Lung (tissue), 17 donors: ENCODE measurements at places on chromosomes 3 and 15. TPM values are rescaled to one million over a fixed set of nuclear protein-coding genes. Genes with fewer than 3 reads are reported as not detected.

DNA sequence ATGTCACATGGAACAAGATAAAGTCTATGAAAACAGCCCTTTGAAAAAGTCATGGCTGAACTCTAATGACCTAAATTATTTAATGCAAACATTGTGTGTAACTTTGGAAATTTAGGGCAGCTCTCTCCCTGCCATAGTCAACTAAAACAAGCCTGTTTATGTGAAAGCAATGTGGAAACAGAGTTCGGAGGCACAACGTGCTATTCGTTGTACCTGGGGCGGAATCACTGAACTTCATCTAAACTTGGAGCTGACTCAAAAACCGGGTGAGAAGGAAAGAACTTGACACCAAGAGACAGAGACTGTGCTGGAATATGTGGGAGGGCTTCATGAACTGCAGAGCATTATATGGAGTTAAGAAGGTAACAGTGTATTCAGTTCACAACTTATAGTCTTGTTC is 764.9 kb upstream of the GOLIM4 start:
- DNase-seq = no peak

DNA sequence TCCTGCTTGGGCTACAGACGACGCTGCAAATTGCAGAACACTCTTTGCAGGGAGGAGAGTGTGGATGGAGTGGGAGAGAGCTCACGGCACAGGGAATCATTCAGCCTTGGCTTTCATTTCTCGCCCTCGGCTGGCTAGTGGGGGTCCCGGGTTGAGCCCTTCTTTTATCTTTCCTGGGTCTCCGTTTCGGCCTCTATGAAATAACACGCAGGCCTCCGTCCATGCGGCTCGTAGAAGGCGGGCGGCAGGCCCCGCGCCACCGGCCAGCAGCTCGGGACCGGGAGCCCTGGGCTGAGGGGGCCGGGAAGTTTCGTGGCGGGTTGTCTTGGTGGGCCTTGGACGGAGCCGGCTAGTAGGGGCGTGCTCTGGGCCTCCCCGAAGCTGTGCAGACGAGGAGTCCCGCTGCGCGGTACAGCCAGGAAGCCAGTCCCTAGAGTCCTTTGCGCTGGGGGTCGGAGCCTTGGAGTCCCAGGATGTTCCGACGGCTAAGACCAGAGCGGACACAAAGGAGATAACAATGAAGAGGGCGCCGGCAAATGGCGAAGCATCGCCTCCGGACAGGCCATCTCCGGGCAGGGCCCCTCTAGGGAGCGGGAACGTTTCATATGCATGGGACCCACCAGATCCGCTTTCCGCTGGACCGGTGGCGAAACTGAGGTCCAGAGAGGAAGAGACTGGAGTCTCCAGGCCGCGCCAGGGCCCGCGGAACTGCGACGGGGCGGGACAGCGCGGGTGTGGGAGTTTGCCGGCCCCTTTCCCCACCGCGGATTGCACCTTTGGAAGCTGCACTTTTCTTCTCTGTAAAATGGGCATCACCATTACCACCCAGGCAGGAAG is 4.3 kb downstream of the RNU6-1 start:
- no peak for DNase-seq

DNA sequence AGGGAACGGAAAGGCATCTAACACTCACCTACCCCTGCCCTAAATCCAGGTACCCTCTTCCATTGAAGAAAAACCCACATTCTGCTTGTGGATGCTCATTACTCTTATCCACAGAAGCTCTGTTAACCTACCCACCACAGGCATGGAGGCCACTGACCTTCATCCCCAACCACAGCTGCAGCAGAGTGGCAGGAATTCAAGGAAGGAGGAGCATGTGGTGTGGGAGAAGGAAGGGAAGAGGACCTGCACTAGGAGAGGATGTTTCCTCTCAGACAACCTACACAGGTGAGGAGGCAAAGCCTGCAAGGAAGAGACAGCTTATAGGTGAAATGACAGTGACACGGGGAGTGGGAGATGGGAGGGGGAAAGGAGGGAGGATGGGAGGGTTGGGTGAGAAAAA is 192.5 kb upstream of the TSC22D2 start:
- no peak for DNase-seq

DNA sequence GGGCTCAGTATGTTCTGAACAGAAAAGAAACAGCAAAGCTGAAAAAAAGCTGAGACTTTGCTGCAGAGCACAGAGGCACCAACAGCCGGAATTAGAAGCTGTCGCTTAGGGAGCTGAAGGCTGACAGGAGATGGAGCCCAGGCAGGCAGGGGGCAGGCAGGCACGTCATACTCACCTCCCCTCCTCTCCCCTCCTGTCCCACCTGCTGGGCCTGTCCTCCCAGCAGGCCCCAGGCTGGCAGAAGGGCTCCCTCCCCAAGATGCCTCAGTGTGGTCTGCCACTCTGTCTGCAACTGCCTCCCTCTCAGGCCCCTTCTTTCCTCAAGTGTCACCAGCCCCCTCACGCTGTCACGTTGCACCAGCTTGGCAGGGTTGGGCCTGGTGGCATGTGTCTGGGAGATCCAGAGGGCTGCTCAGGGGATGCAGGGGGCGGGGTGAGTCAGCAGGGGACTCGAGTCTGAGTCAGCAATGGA is 3.2 kb upstream of the ANKRD63 start:
- DNase-seq = no peak

DNA sequence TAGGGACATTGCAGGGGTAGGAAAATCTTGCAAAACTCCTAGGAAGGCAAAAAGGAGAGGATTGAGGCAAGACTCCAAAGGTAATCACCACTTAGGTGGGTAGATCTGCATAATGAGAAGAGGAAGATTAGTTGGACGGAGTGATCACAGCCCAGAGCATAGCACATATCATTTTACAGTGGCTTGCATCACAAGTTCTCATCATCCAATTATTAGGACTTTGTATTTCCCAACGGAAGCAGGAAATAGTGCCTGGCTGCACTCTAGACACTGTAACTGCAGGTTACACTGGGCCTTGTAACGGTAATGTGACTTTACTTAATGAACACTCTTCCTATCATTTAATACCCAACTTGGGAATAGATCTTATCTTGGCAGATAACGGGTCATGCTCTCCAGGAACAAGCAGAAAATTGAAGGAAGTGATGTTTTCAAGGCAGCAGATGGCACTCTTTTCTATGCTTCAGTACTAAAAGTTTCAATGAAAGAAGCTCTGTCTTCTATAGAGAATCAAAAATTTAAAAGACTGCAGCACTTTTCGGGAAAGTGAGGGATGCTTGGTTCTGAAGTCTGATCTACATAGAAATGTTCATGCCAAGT is 101.9 kb upstream of the KCNMB2 start:
- no peak for DNase-seq

GRCh38 chr3:120730576-120731542 is 11.5 kb downstream of the RABL3 start:
- DNase-seq = no peak

DNA sequence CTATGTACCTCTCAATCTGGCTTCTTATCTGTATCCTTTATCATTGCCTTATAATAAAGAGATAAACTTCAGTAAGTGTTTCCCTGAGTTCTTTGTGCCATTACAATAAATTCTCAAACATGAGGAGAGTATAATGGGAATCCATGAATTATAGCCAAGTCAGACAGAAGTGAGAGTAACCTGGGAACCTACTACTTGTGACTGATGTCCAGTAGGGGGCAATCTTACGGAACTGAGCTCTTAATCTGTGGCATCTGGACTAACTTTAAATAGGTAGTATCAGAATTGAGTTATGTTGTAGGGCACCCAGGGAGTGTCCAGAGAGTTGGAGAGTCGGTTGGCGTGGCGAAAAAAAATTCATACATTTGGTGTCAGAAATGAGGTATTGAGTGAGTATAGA is 542.6 kb downstream of the ZBBX start:
- DNase-seq = peak; percentile 2

DNA sequence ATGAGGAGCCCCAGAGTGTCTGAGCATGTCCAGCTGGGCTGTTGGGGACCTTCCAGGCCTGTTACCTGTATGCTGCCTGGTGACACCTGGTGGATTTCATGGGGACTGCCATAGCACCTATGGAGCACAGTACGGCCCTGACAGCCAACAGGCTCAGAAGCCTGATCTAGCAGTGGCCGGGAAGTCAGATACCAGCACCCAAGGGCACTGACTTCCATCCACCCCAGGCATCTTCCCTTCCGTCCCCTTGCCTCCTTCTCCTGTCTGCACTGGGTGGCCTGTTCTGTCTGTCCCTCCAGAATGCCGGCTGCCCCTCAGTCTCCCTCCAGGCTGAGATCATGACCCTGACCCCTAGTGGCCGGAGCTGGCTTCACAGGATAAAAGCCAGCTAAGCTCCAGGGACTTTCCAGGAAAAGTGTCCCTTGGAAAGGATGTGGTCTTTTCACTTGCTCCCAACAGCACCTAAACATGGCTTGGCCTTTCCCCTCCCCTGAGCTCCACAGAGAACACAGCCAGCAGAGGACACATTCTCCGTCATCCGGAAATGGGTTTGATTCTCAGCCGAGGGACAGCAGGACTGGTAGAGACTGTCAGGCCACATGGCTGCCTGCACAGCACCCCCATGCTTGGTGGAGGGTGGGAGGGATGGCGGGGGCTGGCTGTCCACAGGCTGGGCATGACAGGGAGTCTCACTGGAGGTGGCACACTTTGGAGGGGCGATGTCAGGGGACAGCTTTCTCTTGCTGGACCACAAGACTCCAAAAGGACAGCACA is 9.5 kb downstream of the RPS17 start:
- peak; percentile 65 for DNase-seq

- DNase-seq = no peak
These were observed 107.7 kb upstream of the RPL32 start for GRCh38 chr3:12948891-12949711.

DNA sequence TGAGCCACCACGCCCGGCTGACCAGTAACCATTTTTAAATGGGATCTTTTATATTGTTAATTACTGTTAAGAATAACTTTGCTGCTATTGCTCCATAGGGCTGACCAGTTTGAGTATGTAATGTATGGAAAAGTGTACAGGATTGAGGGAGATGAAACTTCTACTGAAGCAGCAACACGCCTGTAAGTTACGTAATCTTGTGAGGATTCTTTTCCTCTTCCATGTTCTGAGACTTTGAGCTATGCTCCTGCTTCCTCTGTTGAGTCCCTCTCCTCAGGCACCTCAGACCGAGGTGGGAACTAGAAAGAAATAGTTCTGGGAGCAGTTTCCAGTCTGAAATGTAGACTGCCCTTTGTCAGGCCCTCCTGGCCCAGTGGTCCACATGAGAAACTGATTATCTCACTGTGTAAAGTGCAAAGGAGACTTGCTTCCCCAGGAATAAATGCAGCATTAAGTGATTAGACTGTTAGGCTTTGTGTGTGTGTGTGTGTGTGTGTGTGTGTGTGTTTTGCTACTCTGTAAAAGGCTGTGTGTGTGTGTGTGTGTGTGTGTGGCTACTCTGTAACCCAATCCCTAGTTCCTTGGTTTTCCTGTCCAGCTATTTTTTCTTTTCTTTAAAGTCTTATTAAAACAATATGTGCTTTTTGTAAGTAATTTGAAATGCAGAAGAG is 5.2 kb downstream of the POLR2H start:
- no peak for DNase-seq

DNA sequence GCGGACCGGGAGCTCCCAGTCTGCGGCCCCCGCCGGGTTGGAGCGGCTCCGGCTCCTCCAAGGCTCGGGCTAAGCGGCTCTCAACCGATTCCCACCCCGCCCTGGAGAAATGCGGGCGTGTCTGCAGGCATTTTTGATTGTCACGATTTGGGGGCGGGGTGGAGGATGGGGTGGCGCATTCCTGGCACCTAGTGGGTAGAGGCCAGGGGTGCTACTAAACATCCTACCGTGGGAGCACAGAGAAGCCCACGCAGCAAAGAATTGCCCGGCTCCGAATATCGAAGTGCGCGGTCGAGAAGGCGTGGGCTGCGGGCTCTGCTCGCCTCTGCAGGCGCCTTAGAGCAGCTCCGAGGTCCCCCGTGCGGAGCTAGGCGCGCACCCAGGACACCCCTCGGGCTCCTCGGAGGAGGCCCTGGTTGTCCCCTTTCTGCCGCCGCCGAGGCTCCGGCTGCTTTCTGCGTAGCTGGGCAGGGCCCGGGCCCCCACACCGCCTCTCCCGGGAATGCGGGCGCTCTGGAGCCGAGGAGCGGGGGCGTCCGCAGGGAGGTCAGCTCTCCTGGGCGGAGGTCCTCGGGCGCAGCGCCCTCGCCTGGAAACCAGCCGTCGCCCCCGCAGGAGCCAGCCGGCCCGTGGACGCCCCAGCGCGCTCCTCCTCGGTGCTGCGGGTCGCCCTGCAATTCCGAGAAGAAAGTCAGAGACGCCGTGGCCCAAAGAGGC is 16.5 kb upstream of the LAMP3 start:
- peak; percentile 58 for DNase-seq

GRCh38 chr3:157077565-157077991 is 82.4 kb downstream of the CCNL1 start:
- DNase-seq = no peak

DNA sequence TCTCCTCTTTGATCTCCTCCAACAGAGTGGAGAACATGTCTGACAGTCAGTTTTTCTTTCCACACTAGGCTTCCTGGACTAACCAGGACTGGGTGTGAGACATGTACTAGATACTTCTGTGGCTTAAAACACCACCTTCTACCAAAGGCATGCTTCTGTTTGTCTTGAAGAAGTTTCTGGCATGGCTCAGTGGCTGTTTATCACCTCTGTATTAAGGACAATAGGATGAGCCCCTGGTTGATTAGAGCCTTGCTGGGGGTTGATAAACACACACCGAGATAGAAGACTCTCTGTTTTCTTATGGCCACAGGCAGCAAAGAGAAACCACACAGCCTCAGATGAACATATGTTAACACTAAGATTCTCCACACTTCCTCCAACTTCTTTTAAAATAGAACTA is 40.5 kb downstream of the SV2B start:
- DNase-seq = no peak

DNA sequence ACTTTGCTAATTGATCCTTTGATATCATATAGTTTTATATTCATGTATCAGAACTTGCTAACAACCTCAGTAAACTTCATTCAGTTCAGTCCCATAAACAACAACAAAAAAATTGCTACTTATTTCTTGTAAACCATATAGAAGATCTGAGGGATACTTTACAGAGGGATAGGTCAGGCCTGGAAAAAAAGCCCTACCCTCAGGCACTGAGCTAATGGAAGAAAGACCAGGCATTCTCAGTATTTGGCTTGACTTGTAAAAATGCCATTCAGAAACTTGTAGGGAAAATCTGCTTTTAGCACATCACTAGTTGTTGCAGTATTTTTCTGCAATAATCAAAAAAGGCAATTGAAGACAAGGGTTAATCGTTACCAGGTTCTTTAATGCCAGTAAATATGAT is 33.1 kb downstream of the ARMC8 start:
- no peak for DNase-seq

GRCh38 chr15:73270366-73271097 is 98.2 kb downstream of the HCN4 start:
- DNase-seq = no peak

GRCh38 chr3:70737666-70738290 is 425.3 kb upstream of the MDFIC2 start:
- no peak for DNase-seq

Gene ALPK3
- total RNA-seq = 8.2 TPM

Gene CCDC54
- not detected for total RNA-seq

Gene GOLGA6B
- not detected for total RNA-seq

Gene RASL12
- total RNA-seq = 75.7 TPM

Gene LMAN1L
- total RNA-seq = 0.31 TPM

Gene EXD1
- total RNA-seq = not detected

Gene COL6A5
- 9.4 TPM for total RNA-seq

Gene DUOXA2
- total RNA-seq = 0.48 TPM

Gene WDR49
- 17.6 TPM for total RNA-seq
